ENCODE measurements at places on chromosomes 3 and 15.

GRCh38 chr3:190883141-190883540, 20.6 kb upstream of the GMNC start:
- DNase-seq, result no peak

GRCh38 chr15:89105147-89105546, 16.9 kb downstream of the ABHD2 start:
- no peak for DNase-seq

GRCh38 chr15:98548139-98548971, 100.0 kb upstream of the IGF1R start:
- peak; percentile 84 for DNase-seq

GRCh38 chr3:58009026-58009748, 965 bp downstream of the FLNB start:
- DNase-seq, result peak; percentile 57

Data from Right ventricle myocardium superior (tissue), 1 donor.